Inflammatory macrophage treated with lipopolysaccharide for 4 hours (primary cell): ENCODE measurements at places on chromosomes 6 and 20.
A peak's percentile ranks its signal among the peaks of the same experiment; 100 is the strongest.

GRCh38 chr6:120378582-120379220, 955.6 kb downstream of the TBC1D32 start:
- no peak for DNase-seq

DNA sequence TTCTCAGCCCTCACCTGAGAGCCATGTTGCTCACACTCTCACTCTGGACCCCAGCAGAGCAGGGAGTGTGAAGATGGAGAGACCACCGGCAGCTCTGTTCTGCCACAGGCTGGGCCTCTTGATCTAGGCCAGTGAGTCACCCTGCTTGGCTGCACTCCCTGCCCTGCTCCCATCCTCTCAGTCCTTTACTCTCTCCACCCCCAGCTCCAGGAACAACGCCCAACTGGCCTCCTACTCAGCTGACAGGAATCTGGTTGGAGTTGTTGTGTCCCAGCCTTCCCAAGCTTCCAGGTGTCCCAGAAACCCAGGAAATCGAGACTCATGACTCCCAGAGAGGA, at the start of gene PSORS1C1:
Gene PSORS1C1 (plus strand): TSS at position 260 of the 338 bp plus-strand sequence. CDS start 14,833 bp downstream, outside the sequence.
- no peak for DNase-seq

DNA sequence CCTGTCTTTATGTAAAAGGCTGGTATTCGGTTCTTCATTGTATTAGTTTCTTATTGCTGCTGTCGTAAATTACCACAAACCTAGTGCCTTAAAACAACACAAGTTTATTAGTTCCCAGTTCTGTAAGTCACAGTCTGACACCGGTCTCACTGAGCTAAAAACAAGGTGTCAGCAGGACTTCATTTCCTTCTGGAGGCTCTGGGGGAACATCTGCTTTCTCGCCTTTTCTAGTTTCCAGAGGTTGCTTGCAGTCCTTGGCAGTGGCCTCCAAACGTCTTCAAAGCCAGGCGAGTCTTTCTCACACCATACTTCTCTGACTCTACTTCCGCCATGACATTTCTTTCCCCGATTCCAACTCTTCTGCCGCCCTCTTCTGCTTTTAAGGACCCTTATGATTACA, 43.0 kb upstream of the ZFAND3 start:
- DNase-seq, result no peak

DNA sequence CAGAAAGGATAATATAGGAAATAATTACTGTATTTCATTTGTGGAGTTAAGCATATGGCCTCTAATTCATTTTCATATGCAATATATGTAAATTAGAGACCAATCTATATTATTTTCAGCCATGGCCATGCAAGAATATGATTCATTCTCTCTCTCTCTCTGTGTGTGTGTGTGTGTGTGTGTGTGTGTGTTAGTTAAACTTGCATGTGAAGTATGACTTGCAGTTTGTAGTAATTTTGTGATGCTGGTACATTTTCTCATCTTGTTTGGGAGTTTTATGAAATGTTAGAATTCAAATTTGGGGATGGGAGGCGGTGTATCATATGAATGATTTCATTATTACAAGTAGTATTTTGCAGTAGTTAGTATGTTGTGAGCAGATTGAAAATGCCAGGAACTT, 74.8 kb downstream of the JARID2 start:
- DNase-seq, result peak; percentile 24

DNA sequence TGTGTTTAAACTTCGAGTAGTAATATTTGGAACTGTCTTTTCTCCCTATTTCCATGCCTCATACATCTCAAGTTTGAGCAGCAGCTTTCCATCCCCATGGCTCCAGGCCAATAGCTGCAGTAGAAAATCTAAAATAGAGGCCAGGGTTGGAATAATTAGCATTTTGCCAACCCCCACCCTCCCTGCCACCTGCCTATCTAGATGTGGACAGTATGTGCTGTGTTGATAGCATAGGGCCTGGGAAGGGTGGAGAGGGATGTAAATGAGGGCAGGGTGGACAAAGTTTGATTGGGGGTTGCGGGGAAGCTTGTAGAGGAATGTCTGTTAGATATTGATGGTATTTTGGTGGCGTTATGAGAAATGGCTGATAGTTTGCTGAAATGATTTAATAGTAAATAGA, 5.6 kb downstream of the TOP1 start:
- DNase-seq, result no peak

- DNase-seq, result no peak
Observed at GRCh38 chr6:90654166-90654565, 67.3 kb upstream of the MAP3K7 start.

GRCh38 chr6:55668591-55668990, 89.6 kb upstream of the HMGCLL1 start:
- no peak for DNase-seq

- DNase-seq, result no peak
Observed at GRCh38 chr6:66866801-66867200, 1159.8 kb upstream of the EYS start.

- no peak for DNase-seq
Observed at GRCh38 chr6:152360034-152360433, 277.1 kb downstream of the SYNE1 start.

- DNase-seq, result no peak
Observed at GRCh38 chr20:63908008-63908682, 13.2 kb downstream of the DNAJC5 start.
